ENCODE measurements at places on chromosomes 1 and 21.

DNA sequence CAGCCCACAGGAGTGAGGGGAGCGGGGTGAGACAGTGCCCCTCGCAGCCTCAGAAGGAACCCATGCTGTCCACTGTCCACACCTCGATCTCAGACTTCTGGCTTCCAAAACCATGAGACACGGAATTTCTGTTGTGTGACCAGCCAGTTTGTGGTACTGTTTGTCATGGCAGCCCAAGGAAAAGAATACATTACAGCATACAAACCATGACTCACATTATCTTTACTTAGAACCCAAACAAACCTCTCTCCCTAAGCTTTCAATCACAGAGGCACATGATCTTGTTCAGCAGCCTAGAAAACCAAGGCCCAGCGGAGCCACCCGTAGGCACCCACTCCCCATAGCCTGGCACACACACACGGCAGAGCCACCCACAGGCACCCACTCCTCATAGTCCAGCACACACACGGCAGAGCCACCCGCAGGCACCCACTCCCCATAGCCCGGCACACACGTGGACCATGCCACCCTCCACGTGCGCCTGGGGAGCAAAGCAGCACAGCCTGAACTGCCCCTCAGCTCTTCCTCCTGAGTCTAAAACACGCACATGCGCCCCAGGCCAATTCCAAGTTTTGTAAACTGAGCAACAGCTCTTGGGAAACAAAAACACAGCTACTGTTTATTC, 458 bp upstream of the KRTAP10-4 start:
- H3K27me3 ChIP-seq: no peaks in the 10 kb centered on the region
- no peak for DNase-seq
- no peaks in the 10 kb centered on the region for H3K4me1 ChIP-seq
- H3K4me3 ChIP-seq: no peak overlapping the region
- no peaks in the 10 kb centered on the region for H3K36me3 ChIP-seq
- no peak overlapping the region for H3K27ac ChIP-seq

GRCh38 chr1:55877437-55878232, 662.5 kb upstream of the USP24 start:
- no peak overlapping the region for H3K4me3 ChIP-seq
- no peaks in the 10 kb centered on the region for H3K27me3 ChIP-seq
- peaks cover 2% of the 10 kb centered on the region for H3K4me1 ChIP-seq
- DNase-seq: no peak
- no peak overlapping the region for H3K27ac ChIP-seq
- H3K36me3 ChIP-seq: no peaks in the 10 kb centered on the region

DNA sequence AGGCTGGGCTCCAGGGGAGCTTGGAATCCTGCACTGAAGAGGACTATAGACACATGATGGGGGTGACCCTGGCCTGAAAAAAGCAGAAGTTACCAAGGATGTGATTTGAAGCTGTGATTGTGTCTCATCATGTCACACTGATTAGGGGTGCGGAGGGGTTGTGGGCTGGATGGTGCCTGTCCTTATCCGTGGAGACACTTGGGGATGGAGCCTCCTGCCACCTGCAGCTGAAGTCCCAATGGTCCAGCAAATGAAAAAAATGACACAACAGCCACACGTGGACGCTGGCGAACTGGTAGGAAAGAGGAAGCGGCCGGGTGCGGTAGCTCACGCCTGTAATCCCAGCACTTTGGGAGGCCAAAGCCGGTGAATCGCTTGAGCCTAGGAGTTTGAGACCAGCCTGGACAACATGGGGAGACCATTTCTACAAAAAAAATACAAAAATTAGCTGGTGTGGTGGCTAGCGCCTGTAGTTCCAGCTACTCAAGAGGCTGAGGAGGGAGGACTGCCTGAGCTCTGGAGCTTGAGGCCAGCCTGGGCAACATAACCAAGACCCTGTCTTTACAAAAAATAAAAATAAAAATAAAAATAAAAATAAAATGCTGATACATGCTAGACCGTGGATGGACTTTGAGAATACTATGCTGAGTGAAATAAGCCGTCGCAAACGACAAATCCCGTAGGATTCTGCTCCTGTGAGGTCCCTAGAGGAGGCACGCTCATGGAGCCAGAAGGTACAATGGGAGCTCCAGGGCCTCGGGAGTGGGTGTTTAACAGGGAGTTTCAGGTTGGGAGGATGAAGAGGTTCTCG, 838 bp upstream of the IBA57 start:
- H3K4me3 ChIP-seq: peak overlapping the region; percentile 91
- peaks cover 11% of the 10 kb centered on the region for H3K4me1 ChIP-seq
- no peaks in the 10 kb centered on the region for H3K36me3 ChIP-seq
- H3K27ac ChIP-seq: peak overlapping the region; percentile 98

GRCh38 chr1:232917053-232917452, 33.4 kb upstream of the NTPCR start:
- H3K27me3 ChIP-seq: no peaks in the 10 kb centered on the region
- DNase-seq: no peak
- no peak overlapping the region for H3K4me3 ChIP-seq
- no peaks in the 10 kb centered on the region for H3K36me3 ChIP-seq

DNA sequence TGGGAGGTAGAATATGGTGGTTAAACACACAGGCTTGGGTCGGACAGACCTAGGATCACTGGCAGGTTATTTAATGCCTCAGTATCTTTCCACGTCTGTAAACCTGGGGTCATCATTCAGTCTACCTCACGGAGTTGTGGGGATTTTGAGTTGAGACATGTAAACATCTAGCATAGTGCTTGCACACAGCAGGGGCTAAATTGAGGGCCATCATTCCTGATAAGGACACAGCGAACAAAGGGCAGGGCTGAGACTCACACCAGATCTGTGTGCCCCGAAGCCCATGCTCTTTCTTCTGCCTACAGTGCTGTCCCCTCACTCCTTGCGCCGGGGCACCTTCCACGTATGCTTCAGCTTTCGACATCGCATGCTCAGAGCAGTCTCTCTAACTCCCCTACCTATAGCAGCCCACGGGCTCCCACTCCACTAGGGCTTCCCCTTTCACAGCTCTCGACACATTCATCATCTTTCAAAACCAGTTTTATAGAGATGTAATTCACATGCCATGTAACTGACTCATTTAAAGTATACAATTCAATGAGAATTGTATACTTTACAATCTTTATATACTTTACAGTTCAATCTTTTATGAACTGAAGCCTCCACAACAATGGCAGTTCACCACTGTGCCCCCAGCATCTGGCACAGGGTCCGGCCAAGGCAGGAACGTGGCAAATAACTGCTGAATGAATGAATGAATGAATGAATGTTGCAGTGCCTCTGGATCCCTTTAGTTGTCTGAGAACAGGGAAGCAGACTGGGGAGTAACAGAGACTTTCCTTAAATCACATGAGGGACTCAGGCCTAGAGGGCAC, 48.0 kb downstream of the GPR161 start:
- H3K27me3 ChIP-seq: no peaks in the 10 kb centered on the region
- DNase-seq: no peak
- no peak overlapping the region for H3K27ac ChIP-seq
- peaks cover 6% of the 10 kb centered on the region for H3K4me1 ChIP-seq
- peaks cover 10% of the 10 kb centered on the region for H3K36me3 ChIP-seq

- no peak overlapping the region for H3K27ac ChIP-seq
- H3K36me3 ChIP-seq: no peaks in the 10 kb centered on the region
Measured at GRCh38 chr1:18666317-18666920, 35.8 kb downstream of the PAX7 start.

- H3K4me1 ChIP-seq: peaks cover 25% of the 10 kb centered on the region
- peak overlapping the region; percentile 56 for H3K27ac ChIP-seq
- no peak for DNase-seq
- peak overlapping the region; percentile 90 for H3K4me3 ChIP-seq
Measured at GRCh38 chr1:225880222-225880588, 2.0 kb downstream of the TMEM63A start.

DNA sequence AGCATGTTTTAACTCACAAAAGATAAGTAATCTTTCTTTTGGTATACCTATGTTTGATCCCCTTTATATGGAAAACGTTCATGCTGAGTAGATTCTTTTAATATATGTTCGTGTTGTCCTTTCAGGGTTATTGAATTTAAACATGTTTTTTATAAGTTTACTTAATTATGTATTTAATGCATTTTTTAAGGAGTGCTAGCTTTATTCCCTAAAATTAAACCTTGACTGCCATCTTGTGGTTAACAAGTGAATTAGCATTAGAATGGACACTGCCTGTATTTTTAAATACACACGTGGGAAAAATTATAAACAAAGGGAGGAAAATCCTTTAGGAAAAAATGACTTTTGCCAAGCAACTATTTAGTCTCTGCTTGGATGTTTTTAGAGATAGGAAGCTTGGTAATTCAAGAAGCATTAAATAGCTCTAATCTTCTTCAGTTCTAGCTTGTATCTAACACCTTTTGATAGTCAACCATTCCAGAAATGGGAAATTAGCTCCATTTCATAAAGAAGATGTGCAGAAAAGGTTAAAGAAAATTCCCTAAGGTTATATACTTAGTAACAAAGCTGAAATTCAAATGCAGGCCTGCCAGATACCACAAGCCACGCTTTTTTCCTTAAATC, 43.0 kb downstream of the UBE2U start:
- DNase-seq: no peak
- no peaks in the 10 kb centered on the region for H3K4me1 ChIP-seq

DNA sequence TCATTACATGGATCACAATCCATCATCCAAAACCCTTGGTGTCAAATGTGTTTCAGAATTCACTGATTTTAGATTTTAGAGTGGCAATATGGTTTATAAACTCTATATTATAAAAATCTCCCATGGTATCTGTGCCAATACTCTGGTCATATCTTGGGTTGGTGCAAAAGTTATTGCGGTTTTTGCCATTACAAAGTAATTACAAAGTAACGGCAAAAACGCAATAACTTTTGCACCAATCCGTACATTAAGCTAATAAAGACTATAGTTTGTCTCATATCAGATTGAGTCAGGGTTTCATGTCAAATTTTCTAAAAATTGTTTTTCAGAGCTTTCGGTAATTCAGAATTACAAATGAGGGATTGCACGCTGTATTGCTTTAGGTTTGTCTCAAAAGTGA, 23.4 kb upstream of the NTMT2 start:
- DNase-seq: no peak
- H3K4me3 ChIP-seq: no peak overlapping the region
- no peaks in the 10 kb centered on the region for H3K4me1 ChIP-seq
- no peaks in the 10 kb centered on the region for H3K36me3 ChIP-seq

DNA sequence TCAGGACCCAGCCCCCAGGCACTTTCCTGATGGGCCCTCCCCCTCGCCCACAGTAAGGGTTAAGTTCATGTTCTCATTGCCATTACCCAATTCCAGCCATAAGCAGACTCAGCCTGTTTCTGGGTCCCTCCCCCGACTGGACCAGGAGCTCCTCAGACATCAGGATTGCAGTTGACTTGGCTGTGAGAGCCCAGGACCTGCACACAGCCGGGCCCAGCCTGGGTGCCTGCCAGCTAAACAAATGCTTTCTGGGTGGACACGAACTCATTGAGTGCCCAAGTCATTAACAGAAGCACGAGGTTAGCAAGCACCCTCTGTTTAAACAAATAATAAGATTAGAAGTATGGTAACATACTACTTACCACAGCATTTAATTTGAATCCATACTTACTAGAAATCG, 147.9 kb upstream of the POU3F1 start:
- no peaks in the 10 kb centered on the region for H3K4me1 ChIP-seq
- no peak overlapping the region for H3K27ac ChIP-seq
- H3K4me3 ChIP-seq: no peak overlapping the region
- no peaks in the 10 kb centered on the region for H3K27me3 ChIP-seq
- H3K36me3 ChIP-seq: no peaks in the 10 kb centered on the region

DNA sequence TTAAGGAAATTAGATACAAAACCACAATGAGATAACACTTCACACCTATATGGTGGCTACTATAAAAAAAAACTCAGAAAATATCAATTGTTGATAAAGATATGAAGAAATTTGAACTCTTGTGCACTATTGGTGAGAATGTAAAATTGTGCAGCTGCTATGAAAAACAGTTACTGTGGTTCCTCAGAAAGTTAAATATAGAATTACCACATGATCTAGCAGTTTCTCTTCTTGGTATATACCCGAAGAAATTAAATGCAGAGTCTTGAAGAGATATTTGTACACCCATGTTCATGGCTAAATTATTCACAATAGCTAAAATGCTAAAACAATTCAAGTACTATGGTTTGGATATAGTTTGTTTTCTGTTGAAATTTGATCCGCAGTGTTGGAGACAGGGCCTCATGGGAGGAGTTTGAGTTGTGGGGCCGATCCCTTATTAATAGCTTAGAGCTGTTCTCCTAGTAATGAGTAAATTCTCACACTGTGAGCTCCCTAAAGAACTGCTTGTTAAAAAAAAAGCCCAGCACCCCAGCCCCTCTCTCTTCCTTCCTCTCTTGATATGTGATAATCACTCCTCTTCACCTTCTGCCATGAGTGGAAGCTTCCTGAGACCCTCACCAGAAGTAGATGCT, 1412.1 kb downstream of the PLA2G4A start:
- H3K27me3 ChIP-seq: no peaks in the 10 kb centered on the region
- H3K36me3 ChIP-seq: no peaks in the 10 kb centered on the region
- no peak overlapping the region for H3K27ac ChIP-seq
- DNase-seq: no peak
- no peak overlapping the region for H3K4me3 ChIP-seq
- H3K4me1 ChIP-seq: no peaks in the 10 kb centered on the region

GRCh38 chr1:244311784-244312532, 139.8 kb downstream of the ADSS2 start:
- no peak overlapping the region for H3K27ac ChIP-seq
- no peak for DNase-seq
- no peaks in the 10 kb centered on the region for H3K4me1 ChIP-seq
- H3K36me3 ChIP-seq: no peaks in the 10 kb centered on the region
- no peak overlapping the region for H3K4me3 ChIP-seq
- H3K27me3 ChIP-seq: no peaks in the 10 kb centered on the region

DNA sequence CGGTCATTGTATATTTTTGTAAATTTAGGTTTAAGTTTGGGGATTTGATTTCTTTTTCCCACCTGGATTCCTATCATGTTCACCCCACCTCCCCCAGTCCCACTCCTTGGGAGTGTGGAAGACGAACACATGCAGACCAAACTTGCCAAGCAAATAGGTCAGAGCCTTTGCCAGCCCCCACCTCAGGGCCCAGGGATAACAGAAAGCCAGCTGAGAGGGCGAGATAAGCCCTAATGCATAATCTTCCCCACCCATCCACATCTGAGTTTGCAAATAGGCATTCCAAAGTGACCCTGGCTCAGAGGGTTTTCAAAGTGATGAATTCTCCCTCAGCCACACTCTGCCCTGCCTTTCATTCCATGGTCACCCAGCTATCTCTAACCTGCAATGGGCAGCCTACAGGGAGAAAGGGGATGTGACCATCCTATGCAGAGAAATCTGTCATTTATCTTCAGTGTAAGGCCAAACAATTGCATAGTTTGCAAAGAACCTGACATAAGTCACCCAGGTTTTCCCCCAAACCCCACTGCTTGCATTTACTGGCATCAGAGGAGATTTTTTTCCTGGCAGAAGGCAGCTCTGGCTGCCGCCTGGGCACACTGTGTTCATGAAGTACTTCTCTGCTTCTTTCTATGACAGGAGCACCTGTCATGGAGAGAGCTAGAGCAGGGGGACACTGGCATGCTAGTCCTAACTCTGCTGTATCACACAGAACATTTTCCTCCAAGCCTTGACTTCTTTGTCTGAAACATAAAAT, 69.0 kb upstream of the NFIA start:
- no peaks in the 10 kb centered on the region for H3K4me1 ChIP-seq
- no peak for DNase-seq
- no peaks in the 10 kb centered on the region for H3K36me3 ChIP-seq
- H3K27me3 ChIP-seq: no peaks in the 10 kb centered on the region
- no peak overlapping the region for H3K4me3 ChIP-seq
- H3K27ac ChIP-seq: peak overlapping the region; percentile 9

GRCh38 chr1:106344494-106344893, 712.0 kb upstream of the PRMT6 start:
- H3K4me3 ChIP-seq: no peak overlapping the region
- H3K36me3 ChIP-seq: no peaks in the 10 kb centered on the region
- DNase-seq: no peak
- no peak overlapping the region for H3K27ac ChIP-seq

Measured in ascending aorta (tissue), 2 donors.